ENCODE measurements at places on chromosomes 7 and 10.

DNA sequence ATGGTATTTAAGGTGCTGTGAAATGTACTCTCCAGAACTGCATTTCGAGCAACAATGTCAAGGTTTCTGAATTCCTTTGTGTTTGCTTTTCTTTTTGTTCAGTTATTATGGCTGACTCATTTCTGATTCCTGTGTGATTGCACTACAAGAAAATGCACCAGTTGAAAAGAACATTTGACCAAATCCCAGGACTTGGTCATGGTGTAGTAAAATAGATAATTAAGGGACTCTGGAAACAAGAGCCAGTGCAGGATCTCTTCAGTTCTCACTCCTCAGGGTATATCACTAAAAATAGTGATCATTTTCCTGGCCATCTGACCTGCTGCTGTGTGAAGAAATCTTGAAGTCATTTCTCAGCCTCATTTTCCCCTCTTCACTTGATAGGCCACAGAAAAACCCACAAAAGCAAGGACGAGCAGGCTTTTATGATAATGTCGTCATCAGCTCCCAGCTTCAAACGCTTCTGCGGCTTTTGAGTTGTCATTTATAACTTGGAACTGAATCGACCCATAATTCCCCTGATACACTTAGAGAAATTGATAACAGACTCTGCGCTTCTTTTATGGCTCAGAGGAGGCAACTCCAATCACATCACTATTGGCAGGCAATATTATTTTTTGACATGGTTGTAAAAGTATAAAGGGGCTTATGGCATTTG, 274.7 kb downstream of the HDAC9 start:
- no peak for DNase-seq

GRCh38 chr7:125592331-125592730, 662.7 kb upstream of the POT1 start:
- no peak for DNase-seq

DNA sequence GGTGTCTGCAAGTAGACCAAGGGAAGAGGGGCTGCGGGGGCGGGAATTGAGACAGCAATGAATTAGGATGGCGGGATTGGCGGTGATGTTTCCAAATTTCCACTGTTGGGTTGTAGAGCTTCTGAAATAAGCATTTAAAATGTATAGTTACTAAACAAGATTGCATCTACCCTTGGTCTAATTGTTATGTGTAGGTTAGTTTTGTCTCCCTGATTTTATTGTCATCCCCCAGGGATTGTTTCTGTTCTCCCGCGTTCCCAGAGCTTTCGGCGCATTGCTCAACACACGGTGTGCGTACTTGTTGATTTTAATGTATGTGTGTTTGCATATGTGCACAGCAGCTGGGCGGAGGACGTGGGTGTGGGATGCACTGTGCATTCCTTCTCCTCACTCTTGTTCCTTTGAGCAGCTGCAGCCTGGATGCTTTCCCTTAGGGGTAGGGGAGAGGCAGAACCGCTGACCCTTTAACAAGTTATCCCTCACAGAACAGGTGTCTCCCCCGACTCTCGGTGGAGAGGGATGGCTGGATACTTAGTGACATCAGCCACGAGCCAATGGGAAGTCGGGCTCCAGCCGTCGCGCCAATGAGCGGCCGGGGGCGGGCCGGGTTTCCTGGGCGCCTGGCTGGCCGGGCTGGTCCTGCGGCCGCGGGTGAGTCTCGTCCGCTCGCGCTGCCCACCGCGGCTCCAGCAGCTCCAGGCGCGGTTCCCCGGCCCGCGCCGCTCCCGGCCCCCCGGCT, at the start of gene TSPAN33:
Gene TSPAN33 (plus strand): TSS at position 613 of the 739 bp plus-strand sequence. CDS start 274 bp downstream, outside the sequence.
- DNase-seq, result no peak

DNA sequence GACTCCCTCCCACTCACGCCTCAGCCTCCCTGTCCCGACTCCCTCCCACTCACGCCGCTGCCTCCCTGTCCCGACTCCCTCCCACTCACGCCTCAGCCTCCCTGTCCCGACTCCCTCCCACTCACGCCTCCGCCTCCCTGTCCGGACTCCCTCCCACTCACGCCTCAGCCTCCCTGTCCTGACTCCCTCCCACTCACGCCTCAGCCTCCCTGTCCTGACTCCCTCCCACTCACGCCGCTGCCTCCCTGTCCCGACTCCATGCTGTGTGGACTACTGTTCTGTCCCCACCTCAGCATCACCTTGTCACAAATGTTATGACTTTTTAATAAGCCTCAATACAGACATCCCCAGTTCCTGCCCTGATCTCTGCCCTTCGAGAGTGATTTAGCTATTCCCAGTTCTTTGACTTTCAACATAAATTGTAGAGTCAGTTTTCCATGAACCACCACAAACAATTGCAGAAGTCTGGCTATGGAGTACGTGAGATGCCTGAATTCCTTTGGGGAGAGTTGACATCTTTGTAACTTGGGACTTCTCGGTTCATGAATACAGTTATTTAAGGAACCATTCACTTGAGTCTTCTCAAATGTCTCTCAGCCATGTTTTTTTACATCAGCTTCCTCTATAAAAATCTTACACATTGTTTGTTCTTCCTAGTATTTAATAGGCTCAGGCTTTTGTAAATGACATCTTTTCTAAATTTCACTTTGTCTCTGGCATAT, 71.9 kb downstream of the FOXL3 start:
- no peak for DNase-seq

DNA sequence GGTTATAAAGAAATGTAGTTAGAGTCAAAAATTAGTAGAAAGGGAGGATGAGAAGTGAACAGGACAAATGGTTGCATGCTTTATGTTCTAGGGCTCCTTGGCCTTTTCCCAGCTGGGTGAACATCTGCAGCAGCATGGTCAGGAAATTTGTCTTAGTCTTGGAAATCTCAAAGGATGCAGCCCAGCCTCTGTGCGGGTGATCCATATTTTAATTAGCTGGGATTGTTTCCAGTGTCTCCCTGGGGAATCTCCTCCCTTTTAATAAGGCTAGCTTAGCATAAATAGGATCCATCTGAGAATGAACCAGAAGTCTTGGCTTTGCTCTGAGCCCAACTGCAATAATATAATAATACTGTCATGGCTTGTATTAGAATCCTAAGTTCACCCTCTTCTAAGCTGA, 198.3 kb downstream of the PRKG1 start:
- DNase-seq, result no peak

- DNase-seq, result no peak
Observed at GRCh38 chr7:38565289-38565688, 65.9 kb downstream of the AMPH start.

DNA sequence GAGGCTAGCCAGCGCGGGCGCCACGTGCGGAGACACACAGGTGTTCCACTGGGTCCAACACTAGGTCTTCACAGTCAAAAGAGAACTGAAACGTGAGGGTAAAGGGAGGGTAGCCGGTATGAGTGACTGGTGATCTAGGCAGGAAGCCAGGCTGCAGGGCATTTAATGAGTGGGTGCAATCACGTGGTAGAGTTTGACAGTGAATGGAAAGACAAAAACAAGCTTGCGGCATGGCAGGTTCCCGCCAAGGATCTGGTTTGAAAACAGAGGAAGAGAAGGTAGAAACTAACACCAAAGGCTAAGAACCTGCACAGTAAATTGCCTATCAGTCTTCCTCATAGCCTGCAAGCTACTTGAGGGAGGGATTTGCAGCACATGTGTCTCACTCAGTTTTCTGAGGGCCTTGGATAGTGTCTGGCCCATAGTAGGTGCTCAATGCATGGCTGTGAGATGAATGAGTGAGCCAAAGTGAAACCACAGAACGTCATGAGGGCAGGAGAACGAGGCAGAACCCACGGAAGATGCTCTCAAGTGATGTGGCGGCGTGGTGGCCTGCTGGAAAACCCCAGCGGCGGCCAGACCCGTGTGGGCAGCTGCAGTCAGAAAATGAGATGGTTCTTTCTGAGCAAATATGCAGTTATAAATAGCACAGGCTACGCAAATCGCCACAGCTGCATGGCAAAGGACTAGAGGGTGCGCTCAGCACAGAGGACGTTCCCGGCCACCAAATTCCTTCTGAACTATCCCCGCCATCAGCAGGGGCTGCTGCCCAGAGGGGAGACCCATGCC, 183.6 kb upstream of the NFE2L3 start:
- no peak for DNase-seq

DNA sequence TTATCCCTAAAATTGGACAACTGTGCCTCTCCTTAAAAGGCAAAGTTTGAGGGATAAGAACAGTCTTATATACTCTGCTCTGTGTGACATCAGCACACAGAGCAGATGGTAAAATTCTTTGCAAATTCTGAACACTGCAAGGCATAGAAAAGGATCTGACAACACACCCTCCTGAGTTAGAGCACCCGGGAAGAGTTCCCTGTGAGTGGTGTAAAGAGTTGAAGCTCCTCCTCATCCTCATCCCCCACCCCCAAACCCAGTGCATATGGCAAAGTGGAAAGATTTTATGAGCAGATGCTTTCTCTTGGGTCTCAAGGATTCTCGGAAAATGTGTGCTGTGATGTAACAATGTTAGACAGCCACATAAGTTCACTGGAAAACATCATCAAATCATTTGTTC, 40.0 kb upstream of the DGKI start:
- DNase-seq, result peak; percentile 42

GRCh38 chr10:44051584-44052385, 333.1 kb downstream of the CXCL12 start:
- DNase-seq, result peak; percentile 18

- DNase-seq, result no peak
Observed at GRCh38 chr10:104113376-104113956, 8.5 kb upstream of the SFR1 start.

DNA sequence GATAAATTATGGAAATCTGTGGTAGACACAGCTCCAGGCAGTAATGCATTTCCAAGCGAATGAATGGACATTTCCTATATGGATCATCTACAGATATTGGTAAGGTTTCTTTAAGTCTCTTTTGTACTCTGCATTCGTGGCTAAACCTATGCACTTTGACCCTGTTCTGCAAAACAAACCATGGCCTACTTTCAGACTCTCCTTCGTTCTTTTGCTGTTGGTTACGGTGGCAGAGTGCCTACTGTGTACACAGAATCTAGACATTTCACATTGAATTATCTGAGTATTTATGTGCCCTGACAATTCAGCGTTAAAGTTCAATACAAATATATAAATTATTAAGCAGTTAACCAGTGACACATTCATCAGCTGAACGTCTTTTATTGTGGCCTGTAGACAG, 93.3 kb downstream of the MGMT start:
- DNase-seq, result no peak

- no peak for DNase-seq
Observed at GRCh38 chr7:49486974-49487829, 286.2 kb upstream of the VWC2 start.

GRCh38 chr10:117544711-117545140, 2.2 kb downstream of the EMX2 start:
- no peak for DNase-seq

DNA sequence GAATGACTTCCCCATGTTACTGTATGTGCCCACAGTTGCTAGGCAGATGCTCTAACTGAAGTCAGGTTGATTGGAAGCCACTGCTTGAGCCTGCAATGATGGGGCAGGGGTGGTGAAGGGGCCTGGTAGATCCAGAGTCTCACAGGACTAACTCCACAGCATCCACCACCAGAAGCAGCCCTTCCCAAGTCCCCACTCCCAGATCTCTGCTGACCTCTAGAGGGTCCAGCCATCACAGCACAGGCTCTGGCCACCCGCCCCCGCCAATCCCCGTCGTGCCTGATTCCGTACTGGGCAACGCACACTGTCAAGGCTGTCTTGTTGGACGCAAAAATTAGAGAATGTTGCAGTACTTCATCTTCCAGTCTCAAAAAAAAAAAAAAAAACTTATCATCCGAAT, 136.8 kb upstream of the PDE1C start:
- no peak for DNase-seq

DNA sequence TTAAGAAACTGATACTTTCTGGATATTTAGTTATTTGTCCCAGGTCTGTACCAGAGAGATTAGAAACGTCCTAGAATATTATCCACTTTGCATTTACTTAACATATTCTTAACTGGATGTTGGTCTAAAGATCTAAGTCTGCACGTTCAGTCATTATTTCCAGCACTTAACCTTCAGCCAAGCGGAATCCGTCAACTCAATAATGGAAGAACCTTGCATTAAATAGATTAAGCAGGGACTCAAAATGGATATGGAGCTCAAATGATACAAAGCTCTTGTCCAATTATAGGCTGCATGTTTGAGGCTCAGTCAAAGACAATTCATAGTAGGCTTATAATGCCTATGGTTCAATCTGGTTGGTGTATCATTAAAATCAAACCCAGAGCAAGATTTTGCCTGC, 162.9 kb downstream of the SEMA3D start:
- DNase-seq, result no peak

GRCh38 chr7:129176916-129177710, 11.3 kb upstream of the SMO start:
- no peak for DNase-seq

DNA sequence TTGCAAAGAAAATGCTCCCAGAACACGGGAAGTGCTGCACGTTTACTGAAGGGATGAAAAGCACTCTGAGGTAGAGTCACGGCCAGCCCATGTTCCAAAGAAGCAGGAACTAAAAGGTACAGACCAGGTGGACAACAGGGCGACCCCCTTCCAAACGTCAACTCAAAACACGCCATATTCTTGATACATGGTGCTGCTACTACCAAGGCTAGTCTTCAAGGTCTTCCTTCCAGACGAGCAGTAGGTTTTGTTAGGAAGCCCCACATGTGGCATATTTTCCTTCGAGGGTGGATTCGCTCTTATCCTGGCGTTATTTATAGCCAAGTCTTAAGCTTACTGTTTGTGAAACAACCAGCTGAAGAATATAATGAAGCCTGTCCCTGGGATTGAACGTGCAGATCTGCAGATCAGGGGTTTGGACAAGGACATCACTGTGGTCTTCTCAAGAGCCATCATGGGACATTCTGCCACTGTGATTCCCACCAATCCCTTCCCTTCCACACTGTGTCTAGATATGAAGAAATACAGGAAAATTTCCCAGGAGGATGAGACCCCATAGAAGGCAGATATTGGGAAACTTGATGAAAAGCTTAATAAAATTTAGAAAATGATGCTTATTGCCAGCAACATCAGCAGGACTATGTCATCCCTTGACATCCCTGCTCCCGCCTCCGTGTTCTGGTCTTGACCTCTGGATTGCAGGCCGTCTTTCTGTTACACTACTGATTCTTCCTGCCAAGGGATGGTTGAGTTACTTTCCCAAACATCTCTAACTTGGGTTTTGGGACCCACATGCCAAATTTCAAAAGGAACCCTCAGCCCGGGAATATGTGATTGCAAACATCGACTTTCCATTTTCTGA, 734.4 kb downstream of the PARD3 start:
- no peak for DNase-seq

- DNase-seq, result peak; percentile 44
Observed at GRCh38 chr10:116688241-116688711, 54.1 kb downstream of the HSPA12A start.

- no peak for DNase-seq
Observed at GRCh38 chr7:47553309-47553708, 28.6 kb downstream of the TNS3 start.

Data from AG04450 (cell line).